GM13976 (cell line): ENCODE measurements at places on chromosomes 5 and 9.
A peak's percentile ranks its signal among the peaks of the same experiment; 100 is the strongest.

GRCh38 chr5:80763873-80764647, 109.3 kb upstream of the DHFR start:
- no peak for DNase-seq

DNA sequence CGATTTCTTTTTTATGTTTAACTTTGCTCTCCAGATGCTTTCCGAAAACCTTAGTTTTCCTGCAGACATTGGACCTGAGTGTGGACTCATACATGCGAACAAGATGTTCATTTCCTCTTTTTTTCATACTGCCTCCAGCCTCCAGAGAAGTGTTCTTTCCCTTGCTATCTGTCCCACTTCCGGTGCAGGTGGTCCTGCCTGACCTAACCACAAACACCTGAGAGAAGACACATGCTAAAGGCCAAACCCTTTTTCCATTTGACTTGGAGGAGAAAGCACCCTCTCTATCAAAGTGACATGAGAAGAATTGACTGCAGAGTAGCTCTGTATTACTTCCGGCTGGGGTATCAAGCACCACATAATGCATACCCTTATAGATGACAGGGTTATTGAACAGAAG, 334.0 kb downstream of the ARHGEF28 start:
- peak; percentile 12 for DNase-seq

GRCh38 chr5:67176936-67177335, 19.7 kb downstream of the CD180 start:
- DNase-seq = no peak

DNA sequence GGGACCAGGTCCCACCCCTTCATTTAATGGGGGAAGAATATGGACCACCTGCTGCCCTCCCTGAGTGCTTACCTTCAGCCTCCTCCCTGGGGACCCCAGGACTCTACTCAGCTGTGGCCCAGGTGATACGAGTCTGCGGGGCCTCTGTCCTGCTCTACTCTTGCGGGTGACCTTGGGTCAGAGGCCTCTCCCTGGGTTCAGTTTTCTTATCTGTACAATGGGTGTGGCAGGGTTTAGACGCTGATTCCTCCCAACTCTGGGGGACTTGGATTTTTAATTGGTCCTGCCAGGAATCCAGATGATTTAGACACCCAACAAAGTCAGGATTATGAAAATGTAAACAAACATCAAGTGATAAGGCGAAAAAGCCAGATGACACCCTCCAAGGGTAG, 25.0 kb downstream of the FAM163B start:
- no peak for DNase-seq

GRCh38 chr9:14179449-14179848, 134.5 kb downstream of the NFIB start:
- no peak for DNase-seq

DNA sequence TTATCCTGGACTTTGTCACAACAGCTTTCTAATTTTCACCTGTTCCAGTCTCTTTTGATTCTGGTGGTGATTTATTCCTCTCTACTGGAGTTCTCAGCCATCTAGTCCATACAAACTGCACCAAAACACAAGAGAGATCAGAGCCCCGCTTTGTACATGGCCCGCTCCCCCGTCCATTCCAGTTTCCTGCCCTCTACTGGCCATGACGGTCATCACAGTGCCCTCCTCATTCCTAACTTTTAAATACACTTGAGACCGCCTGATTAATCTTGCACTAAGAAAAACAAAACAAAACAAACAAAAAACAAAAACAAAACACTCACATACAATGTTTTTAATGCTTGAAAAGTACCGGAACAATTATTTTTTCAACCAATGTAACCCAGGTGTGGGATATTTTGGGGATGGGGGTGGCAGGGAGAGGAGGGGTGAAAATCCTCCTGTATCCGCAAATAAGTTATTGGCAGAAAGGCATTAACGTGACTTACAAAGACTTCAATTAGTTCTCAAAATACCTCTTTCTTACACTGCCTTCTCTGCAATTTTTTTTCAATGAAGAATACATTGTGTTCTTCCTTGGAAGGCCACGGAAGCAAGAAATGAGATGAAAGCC, 84.8 kb upstream of the PAM start:
- DNase-seq = peak; percentile 57

DNA sequence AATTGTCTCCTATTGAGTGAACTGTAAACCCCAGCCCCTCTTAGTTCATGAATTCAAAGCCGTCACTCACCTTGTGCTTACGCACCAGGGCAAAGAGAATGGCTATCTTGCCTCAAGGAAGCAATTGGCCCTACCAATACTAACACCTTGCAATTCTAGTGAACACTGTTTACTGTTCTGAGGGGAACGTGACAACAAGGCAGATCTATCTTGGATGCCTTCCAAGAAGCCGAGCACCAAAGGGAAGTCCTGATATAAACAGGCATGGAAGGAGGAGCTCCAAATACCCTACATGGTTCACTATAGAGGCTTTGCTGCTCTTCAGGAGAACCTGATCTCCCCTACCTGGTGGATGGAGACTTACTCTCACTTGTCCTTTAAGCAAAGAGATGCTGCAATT, 1.7 kb upstream of the PLPPR1 start:
- no peak for DNase-seq

- no peak for DNase-seq
Measured at GRCh38 chr5:94857111-94857510, 238.6 kb downstream of the SLF1 start.

- no peak for DNase-seq
Measured at GRCh38 chr5:15385037-15385436, 114.9 kb upstream of the FBXL7 start.

DNA sequence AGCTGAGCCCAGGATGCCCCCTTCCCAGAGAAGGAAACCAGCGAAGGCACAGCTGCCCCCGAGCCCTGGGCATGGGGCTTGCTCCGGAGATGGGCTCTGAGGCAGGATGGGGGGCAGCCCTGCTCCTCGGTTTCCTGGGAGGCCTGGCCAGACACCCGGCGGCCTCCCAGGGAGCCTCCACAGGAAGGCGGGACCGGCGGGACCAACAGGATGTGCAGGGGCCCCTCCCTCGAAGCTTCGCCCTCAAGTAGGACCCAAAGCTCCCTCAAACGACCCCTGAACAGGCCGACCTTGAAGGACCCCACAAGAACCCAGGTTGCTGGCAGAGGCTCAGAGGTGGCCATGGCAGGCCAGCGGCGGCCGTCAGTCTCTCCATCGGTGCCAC, 11.7 kb downstream of the EXD3 start:
- no peak for DNase-seq

- no peak for DNase-seq
Measured at GRCh38 chr9:133146746-133147411, 16.8 kb downstream of the GBGT1 start.
